NCI-H1694 treated with DMSO at 0.1 percent for 48 hours (cell line): ENCODE measurements at places on chromosomes 3 and 15.

- no peak for DNase-seq
These were observed 30.7 kb downstream of the SEMA7A start for GRCh38 chr15:74402873-74403587.

DNA sequence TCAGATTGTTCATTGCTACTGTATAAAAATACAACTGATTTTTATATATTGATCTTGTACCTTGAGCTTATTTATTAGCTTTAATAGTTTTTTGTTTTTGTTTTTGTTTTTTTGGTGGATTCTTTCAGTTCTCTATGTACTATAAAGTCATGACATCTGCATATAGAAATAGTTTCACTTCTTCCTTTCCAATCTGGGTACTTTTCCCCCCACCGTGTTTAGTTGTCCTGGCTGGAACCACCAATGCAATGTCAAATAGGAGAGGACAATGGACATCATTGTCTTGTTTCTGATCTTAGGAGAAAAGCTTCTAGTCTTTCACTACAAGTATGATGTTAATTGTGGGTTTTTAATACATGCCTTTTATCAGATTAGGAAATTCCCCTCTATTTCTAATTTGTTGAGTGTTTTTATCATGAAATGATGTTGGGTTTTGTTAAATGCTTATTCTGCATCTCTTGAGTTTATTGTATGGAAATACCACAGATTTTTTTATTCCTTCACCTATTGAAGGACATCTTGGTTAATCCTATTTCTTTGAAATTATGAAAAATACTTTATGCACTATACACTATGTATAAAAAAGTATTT lies 2.8 kb upstream of the XCR1 start:
- no peak for DNase-seq

GRCh38 chr3:72320955-72321303 lies 527.3 kb downstream of the SHQ1 start:
- DNase-seq: no peak

GRCh38 chr3:14405360-14406238 lies 3.2 kb downstream of the SLC6A6 start:
- DNase-seq: no peak

GRCh38 chr15:55916666-55917409 lies 76.6 kb downstream of the NEDD4 start:
- DNase-seq: no peak

DNA sequence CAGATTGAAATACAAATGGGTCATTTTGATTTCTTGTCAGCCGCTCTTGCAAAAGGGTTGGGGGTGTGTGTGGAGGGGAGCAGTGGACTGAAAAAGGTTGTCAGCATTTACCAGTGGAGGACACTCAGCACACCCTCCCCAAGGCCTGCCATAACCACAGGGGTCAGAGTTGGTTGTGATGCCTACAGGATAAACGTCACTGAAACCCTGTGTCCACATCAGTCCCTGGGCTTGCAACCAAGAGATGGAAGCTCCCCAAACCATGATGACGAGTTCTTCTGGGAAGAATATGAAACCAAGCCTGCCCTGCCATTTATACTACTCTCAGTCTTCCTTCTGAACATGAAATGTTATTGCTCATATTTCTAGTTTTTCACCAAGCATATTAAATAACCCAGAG lies 54.0 kb upstream of the UMPS start:
- no peak for DNase-seq

- DNase-seq: no peak
These were observed 832 bp downstream of the TGFBR2 start for GRCh38 chr3:30607032-30607833.

DNA sequence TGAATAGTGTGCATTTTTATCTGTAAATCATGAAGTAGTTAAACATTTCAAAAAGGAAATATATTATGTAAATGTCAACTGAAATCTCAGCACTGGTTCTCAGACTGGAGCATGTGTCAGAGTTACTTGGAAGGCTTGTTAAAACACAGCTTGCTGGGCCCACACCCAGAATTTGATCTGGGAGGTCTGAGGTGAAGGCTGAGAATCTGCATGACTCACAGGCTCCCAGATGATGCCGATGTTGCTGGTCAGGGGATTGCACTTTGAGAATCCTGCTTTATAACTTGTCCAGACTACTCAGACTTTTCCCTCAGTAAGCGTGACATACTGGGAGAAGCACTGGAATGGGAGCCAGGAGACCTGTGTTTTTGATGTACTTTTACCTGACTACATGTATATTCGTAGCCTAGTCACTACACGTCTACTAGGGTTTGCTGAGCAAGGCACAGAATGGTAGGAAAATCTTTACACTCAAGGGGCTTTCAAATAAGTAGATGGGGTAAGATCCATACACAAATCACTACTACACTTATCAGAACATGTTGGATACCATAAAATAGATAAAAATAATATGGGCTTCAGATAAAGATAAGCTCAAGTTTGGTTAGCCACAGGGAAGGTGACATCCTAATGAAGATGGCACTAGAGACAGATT lies 77.1 kb upstream of the MEX3B start:
- no peak for DNase-seq

GRCh38 chr3:52004906-52005395 lies 9.3 kb upstream of the RPL29 start:
- DNase-seq: no peak

GRCh38 chr3:144104679-144105078 lies 133.1 kb downstream of the DIPK2A start:
- DNase-seq: no peak

GRCh38 chr3:77571971-77572715 lies 532.2 kb downstream of the ROBO2 start:
- no peak for DNase-seq

GRCh38 chr3:112634786-112635541 lies 6.0 kb downstream of the CCDC80 start:
- no peak for DNase-seq

DNA sequence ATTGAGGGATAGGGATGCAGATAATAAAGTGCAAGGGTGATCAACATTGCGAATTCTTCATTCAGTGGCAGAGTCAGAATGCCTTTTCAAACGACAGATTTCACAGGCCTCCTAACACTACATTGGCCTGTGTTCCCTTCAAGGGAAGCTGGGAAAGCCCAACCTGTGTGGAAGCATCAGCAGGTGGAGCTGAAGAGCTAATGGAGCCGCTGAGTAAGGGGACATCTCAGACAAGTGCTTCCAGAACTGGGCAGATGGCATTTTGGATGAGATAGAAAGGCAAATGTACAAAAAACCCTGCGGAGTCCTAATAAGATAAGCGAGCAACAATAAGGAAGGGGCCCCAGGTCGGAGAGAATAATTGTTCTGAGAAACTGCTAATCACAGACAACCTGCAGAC lies 8.5 kb upstream of the SLC24A5 start:
- DNase-seq: peak; percentile 75

GRCh38 chr15:74053941-74054529 lies 28.3 kb downstream of the GOLGA6A start:
- peak; percentile 23 for DNase-seq

DNA sequence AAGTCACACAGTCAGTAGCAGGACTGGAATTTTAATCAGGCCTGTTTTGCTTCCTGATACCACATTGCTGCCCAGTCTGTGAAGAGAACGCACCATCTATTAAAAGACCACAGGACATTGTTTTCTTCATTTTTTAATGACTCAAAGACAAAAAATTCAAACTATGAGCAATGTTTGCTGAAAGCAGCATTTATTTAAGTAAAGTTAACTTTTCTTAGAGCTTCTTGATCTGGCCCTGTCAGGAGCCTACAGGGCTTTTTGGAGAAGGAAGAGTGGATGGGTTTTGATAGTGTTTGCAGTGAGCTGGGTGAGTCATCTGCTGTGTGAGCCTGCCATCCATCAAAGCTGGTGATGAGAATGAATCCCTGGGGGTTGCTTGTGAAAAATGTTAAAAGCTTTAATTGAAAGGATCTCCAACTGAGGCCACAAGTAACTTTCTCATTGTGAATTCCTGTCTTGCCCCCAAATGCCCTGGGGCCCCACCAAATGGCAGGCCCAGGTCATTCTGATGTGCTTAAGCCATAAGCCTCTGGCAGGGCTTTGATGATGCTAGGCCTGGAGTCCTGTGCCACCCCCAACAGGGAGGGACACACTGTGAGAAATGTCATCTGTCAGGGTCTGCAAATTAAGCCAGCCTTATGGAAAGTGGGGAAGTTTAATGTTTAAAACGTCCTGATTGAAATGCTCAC lies 136.2 kb upstream of the PFN2 start:
- DNase-seq: peak; percentile 15

DNA sequence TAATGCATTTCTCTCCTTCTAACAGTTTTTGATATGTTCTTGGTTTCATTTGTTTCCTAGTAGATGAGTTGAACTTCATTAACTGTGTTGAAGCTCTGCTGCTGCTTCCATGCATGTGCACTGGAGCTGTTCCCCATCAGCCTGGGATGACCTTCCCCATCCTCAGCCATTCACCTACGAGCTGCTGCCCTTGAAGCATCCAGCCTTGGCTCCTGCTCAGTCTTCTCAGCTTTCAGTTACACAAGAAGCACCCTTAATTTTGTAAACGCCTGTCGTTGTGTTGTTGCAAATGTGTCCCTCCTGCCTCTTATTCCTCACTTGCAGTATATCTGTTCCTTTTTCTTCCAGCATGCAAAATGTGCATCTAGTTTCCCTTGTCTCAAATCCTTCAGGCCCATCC lies 8.5 kb upstream of the ZXDC start:
- no peak for DNase-seq

DNA sequence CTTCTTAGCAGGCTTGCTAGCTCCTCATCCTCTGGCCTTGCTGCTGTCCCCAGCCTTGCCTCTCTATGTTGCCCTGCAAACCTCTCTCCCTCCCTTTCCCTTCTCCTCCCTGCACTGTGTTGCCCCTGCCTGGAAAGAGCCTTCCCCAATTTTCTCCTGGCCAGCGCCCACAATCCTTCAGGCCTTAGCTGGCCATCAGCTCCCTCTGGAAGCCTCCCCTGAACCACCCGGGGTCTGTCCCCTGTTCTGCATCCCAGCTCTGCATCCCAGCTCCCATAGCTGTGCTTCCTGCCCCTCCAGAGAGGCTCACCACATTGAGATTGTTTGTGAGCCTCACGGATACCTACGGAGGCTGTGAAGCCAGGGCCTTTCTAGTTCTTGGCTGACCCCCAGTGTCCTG lies 23.7 kb downstream of the FAM3D start:
- no peak for DNase-seq

- DNase-seq: no peak
These were observed 108.4 kb upstream of the SLC6A11 start for GRCh38 chr3:10707400-10708215.

GRCh38 chr15:62153228-62153627 lies 11.9 kb downstream of the C2CD4B start:
- no peak for DNase-seq

GRCh38 chr15:43544266-43544665 lies 26.9 kb downstream of the MAP1A start:
- DNase-seq: no peak
